ENCODE measurements at places on chromosomes 6 and 20.
A peak's percentile ranks its signal among the peaks of the same experiment; 100 is the strongest.

DNA sequence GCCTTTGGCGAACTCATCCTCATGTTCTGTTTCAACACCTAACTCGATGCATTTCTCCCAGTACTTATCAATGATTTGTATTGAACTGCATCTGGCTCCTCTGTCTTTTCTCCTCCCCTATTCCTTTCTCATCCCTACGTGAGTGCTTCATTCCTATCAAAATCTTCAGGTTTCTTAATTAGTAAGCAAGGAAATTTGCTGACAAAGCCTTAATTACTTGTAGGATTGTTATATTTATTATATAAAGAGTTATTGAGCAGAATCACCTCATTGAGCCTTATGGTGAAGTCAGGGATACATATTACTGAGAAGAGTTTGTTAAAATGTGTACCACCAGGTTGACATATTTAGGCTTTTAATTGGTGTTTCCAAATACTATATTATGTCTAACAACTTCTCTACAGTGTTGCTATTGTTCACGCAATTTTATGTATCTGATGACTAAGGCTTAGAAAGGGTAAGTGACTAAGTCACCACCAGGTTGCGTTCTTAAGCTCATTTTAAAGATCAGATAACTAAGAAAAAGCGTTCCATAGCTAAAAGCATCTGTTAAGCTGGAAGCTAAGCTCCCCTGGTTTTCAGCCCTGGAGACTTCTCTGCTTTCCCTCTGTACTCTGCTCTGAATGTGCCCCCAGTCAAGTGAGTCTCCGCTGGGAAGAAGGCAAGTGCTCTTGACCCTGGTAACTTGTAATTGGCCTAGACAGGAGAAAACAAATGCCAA, 18.9 kb downstream of the SCGN start:
- DNase-seq, result no peak

GRCh38 chr6:20584100-20584731, 50.0 kb downstream of the CDKAL1 start:
- no peak for DNase-seq

- no peak for DNase-seq
Observed at GRCh38 chr6:38012573-38012972, 193.0 kb downstream of the ZFAND3 start.

- peak; percentile 82 for DNase-seq
Observed at GRCh38 chr6:170087941-170088581, 202.8 kb downstream of the DLL1 start.

DNA sequence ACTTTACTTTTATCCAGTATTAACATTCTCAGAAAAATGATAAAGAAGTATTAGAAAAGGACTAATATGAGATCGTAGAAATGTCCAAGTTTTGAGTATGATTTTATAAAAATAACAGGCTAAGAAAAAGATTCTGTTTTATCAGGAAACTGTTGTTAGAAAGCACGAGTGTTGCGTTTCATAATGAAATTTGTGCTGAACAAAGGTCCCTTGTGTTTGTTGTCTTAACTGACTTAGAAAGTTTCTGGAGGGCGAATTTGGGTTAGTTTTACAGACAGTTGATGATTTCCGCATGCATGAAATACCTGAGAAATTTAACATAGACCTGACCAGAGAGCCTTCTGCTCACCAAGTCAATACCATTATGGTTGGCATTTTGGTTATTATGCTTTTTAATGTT, 136.0 kb downstream of the FNDC1 start:
- DNase-seq, result no peak

DNA sequence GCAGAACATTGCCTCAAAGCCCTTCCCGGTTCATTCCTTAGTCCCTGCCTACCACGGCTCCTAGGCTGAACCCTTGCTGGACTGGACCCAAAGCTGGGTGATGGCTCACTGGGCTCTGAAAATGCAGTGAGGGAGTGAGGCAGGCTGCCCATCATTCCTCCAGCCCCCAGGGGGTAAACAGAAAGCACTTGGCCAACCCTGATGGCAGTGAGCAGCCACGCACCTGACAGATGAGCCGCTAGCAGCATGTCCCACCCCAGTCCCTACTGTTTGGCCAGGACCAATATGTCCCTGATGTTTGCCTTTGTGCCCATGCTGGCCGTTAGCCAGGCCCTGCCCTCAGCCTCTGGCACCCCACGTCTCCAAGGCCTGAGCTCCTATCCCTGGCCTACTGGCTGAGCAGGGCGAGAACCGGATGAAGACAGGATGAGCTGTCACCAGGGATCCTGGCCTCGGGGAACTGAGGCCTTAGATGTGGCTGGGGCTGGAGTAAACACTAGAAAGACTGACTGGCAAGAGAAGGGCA, 19.4 kb upstream of the BAK1 start:
- DNase-seq, result no peak

DNA sequence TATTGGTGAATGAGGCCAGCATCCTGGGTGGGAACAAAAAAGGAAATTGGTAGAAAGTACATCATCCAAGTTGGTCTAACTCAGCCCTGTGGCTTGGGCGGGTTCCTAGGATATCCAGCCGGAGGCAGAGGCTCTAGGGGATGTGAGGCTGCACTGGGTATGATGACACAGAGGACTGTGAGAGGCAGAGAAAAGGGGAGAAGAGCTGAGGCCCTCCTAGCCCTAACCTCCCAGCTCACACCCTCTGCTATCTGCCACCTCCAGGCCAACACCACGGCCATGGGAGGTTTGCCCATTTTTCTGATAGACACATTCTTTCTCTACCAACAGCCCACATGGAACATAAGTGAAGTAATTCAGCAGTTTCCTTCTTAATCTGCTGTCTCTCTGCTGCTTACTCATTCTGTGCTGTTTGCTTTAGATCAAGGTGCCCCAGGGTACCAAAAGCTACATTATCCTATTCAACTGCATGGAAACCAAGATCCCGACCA, 284.4 kb downstream of the ESR1 start:
- no peak for DNase-seq

DNA sequence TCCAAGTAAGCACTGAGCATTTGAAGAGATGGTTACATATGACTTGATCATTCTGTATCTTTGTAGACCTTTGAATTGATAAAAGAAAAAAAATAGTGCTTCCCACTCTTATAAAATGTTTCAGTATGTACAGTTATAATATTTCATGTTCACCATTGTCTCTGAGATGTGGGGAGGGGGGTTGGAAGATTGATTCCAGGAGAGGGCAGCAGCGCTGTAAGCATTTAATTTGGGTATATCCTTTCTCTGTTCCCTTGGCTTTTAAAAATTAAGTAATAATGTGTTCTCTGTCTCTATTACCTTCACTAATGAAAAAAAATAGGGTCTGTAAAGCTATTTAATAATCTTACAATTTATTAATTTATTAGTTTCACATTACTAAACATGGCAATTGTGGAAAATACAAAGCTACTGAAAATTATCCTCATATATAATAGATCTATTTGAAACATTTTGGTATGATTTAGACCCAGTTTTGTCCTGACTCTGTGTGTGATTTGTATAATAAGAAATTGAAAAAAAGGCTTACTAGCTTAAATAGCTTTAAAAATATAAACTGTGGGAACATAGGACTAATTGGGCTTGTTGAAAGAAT, 341.2 kb downstream of the CDKAL1 start:
- no peak for DNase-seq

DNA sequence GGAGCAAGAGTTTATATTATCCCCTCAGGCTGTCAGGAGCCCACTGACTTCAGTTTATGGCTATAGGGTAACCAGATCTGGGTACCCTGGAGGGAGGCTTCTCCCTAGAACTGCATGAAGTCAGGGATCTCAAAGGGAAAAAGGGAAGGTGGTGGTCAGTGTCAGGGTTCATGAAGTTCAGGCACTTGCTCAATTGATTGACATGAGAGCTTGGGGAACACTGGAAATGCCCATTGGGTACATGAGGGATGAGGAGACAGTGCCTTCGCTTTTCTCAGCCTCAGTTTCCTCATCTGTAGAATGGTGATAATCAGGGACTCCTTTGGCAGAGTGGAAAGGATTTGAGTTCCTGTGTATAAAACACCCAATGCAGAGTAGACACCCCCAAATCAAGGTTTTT, 22.6 kb downstream of the SIRPA start:
- no peak for DNase-seq

GRCh38 chr6:2781685-2782355, 16.6 kb downstream of the WRNIP1 start:
- DNase-seq, result no peak

DNA sequence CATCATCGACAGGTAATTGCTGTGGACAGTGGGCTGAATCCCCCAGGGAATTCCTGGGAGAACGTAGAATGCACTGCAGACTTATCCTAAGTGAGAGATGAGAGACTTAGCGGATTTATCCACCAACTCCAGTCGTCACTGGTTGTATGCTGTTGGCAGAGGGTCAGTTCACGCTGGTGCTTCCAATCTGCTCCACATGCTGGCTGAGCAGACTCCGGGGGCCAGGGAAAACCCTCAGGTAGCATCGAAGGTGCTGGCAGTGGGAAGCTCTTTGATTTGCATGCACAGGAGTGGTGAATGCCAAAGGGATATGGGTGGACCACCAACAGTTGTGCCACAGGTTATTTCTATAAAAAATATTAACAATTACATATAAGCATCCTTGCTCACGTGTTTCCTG, 20.2 kb downstream of the TTLL9 start:
- no peak for DNase-seq
